ENCODE measurements at places on chromosomes 13 and 19.

DNA sequence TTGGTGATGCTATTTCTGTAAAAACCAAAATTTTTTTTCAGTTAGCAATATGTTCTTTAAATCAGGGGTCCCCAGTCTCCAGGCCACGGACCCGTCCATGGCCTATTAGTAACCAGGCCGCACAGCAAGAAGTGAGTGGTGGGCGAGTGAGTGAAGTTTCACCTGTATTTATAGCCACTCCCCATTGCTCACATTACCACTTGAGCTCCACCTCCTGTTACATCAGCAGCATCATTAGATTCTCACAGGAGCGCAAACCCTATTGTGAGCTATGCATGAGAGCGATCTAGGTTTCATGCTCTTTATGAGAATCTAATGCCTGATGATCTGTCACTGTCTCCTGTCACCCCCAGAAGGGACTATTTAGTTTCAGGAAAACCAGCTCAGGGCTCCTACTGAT, 58.9 kb upstream of the SLC7A1 start:
- no peak for DNase-seq

GRCh38 chr13:99083981-99084380, 106.1 kb upstream of the DOCK9 start:
- DNase-seq = no peak

- DNase-seq = no peak
Measured at GRCh38 chr19:38667661-38668171, 20.3 kb downstream of the ACTN4 start.

GRCh38 chr13:63409791-63410351, 1994.2 kb upstream of the PCDH20 start:
- no peak for DNase-seq
